ENCODE measurements at places on chromosomes 11 and 22.

DNA sequence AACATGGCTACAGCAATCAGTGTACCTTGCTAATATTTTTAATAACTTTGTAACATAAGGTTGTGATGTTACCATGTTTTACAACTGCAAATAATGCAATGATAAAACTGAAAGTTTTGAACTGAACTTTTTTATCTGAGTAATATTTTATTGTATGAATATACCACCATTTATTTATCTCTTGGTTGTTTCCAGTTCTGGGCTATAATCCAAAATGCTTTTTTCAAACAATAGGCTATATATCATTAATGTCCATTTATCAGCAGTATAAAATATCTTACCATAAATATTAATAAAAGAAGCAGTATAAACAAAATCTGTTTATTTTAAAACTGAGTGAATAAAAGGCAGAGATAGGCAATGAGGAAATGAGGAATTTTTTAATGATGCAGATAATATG is 63.3 kb downstream of the SIK3 start:
- no peak for DNase-seq

DNA sequence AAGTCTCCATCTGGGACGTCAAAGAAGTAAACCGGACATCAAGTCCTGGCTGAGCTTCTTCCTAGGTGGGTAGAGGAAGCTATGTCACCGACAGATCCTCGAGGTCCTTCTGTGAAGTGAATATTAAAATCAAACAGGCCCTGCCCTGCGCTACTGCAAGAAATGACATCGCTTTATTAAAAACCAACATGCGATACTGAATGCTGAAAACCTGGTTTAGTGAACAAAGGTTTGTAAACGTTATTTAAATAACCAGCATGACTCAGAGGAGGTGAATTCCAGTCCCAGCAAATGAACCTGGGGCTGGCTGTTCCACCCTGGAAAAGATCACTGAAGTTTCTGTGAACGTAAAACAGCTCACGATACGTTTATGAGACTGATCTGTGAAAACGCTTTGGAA is 645 bp downstream of the RTCB start:
- DNase-seq = no peak

GRCh38 chr11:34508524-34508923 is 5.1 kb downstream of the ELF5 start:
- DNase-seq = no peak

GRCh38 chr11:64102005-64102738 is 63.7 kb downstream of the MACROD1 start:
- DNase-seq = no peak

DNA sequence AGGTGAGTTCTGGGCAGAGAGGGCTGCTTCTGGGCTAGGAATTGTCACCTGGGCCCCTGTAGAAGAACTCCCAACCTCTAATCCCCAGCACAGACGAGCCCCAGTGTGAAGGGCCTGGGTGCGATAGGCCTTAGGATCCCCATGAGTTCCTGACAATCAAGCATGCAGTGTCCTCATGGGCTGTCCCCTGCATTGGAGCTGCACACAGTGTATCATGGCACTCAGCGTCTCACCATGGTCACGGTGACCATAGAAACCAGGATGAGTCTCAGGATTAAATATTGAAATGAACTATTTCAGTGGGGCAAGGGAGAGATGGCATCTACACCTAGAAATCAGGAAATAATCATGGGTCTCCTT is 292 bp downstream of the SCGB2A1 start:
- DNase-seq = no peak
